ENCODE measurements at places on chromosomes 1 and 21.

DNA sequence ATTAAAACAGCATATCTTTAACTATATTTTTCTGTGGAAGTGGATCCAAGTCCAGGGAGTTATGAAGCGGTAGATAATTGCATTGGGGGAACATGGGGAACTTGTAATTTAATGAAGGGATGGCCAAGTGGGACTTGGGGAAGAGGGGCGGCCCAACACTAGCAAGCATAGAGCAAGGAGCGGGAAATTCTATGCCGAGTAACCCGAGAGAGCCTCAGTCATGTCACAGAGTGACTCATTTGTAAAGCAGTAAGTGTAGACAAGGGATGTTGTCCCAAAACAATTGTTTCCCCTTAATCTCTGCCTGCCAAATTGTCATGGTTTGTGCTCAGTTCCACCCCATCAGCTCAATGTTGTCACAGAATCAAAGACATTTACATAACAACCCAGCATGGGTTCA is 620.1 kb downstream of the AJAP1 start:
- DNase-seq: no peak

- DNase-seq: no peak
Measured at GRCh38 chr21:46334351-46335140, 10.6 kb downstream of the PCNT start.

GRCh38 chr1:84163123-84163931 is 19.3 kb downstream of the PRKACB start:
- no peak for DNase-seq

GRCh38 chr1:221366495-221367110 is 375.3 kb downstream of the DUSP10 start:
- no peak for DNase-seq

Measured in stimulated activated CD4-positive, alpha-beta T cell treated with anti-CD3 and anti-CD28 coated beads, TNF-alpha, amount 100 ng/mL, for 1 hour (primary cell).